NCI-H1436 treated with DMSO at 0.1 percent for 48 hours (cell line): ENCODE measurements at places on chromosomes 13 and 19.

GRCh38 chr19:4152241-4152998 lies 1.0 kb upstream of the CREB3L3 start:
- no peak for DNase-seq

- no peak for DNase-seq
These were observed 117.8 kb downstream of the RAB20 start for GRCh38 chr13:110443622-110444225.

GRCh38 chr13:42272804-42273175 lies 838 bp downstream of the AKAP11 start:
- DNase-seq: no peak

- no peak for DNase-seq
These were observed 10.7 kb downstream of the AP2S1 start for GRCh38 chr19:46839752-46840497.

GRCh38 chr19:48963371-48964204 lies 1.5 kb upstream of the FTL start:
- no peak for DNase-seq
